ENCODE measurements at places on chromosomes 7 and 10.

DNA sequence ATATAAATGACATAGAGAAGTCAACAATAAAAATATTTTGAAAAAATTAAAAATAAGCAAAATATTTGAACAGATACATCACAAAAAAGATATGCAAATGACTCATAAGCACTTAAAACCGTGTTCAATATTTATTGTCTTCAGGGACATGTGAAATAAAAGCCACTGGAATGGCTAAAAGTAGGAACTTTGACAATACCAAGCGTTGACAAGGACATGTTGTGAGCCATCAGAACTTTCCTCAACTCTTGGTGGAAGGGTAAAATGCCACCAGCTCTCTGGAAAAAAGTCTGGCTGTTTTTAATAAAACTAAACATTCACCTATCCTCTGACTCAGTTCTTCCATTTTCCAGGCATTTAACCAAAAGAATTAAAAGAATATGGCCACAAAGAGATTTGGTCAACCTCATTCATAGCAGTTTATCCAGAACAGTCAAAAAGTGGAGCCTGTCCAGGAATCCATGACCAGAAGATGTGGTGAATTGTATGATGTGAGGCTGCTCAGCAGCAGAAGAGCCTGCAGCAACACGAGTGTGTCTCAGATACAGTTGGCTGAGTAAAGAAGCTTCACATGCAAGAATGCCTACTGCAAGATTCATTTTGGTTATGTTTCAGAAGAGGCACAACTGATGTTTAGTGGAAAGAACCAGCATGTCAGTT lies 7.1 kb upstream of the KLF6 start:
- DNase-seq: no peak

- DNase-seq: peak; percentile 7
These were observed 104.3 kb downstream of the CUL2 start for GRCh38 chr10:34985823-34986222.

GRCh38 chr10:97506199-97506991 lies 7.7 kb downstream of the UBTD1 start:
- DNase-seq: no peak

DNA sequence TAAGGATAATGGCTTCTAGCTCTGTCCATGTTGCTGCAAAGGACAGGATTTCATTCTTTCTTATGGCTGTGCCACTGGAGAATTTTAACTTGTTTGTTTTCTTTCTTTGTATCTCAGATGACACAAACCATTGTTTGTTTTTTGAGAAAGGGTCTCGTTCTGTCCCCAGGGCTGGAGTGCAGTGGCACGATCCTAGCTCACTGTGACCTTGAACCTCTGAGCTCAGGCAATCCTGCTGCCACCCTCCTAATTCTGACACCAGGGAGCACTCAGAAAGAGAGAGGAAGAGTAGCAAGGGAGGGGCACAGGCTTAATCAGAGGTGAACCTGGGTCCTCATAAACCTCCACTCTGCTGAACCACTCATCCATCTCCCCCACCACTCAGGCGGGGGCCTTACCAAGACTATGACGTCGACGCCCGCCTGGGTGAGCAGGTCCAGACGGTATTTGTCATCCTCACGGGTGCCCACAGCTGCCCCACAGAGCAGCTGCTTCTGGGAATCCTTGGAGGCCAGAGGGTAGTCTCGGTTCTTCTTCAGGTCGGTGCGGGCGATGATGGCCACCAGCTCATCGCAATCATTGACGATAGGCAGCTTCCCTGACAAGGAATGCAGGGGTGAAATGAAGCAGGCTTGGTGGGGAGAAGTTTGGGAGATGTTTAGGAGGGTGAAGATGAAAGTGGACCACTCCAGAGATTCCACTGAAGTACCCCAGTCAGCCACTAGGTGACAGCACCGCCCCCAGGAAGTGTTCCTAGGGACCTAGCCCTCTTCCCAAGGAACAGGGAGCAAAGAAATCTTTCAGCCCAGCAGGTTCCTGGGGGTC lies 11.6 kb downstream of the IMPDH1 start:
- peak; percentile 76 for DNase-seq

DNA sequence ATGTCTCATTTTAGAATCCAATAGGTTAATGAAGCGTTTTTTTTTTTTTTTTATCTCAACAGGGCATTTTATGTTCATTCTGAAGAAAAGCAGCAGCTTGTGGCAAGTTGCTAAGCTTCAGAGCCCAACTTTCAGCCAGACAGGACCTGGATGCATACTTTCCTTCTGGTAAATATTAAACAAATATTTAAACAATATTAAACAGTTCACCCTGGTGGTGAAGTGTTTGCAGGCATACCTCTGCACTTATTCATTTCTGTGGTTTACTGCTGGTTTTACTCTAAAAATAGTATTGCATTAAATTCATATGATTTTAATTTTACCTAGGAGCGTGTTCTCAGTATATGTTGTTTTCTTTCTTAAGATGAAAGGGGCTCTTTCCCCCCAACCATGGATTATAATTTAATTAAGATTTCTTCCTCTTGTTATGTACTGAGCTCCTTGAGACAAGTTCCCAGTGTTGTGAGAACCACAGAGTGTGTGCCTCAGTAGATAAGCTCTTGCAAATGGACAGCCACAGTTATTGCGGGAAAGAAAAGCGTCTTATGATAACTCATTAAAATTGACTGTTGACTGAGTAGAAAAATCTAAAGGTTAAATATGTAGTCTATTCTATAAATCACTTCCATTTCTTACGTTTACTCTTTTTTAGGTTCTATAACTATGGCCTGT lies 155.8 kb downstream of the MALRD1 start:
- DNase-seq: no peak

- no peak for DNase-seq
These were observed 10.6 kb downstream of the GLI3 start for GRCh38 chr7:42226354-42226941.

DNA sequence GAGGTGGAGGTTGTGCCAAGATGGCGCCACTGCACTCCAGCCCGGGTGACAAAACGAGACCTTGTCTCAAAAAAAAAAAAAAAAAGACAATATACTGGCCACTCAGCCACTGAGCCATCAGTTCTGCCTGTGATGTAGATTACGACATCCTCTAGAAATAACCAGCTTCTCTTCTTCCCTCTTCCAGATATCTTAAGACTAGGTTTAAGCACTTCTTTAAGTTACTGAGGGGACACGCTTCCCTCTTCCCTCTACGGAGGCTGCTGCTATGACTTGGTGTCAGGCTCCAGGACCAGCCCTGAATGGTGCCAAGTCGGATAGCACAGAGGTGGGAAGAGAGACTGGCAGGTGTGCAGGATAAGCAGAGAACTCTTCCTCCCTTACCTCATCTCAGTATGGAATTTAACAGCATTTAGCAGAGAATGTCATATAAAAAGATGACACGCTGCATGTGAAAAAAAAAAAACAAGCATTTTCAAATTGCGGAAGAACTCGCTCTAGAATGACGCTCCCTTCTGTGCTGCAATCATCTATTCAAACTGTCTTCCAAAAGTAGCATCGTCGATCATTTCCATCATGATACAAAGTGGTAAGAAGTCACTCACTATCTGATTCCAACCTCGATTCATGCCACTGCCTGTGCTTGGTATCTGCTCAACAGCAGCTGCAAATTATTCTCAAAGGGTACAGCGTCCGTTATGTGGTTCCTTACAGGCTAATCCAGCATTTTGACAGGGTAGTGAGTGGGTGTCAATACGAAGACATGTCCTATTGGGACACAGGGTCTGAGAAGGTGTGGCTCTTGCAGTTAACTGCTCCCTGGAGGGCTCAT lies 13.8 kb downstream of the DAGLB start:
- no peak for DNase-seq

DNA sequence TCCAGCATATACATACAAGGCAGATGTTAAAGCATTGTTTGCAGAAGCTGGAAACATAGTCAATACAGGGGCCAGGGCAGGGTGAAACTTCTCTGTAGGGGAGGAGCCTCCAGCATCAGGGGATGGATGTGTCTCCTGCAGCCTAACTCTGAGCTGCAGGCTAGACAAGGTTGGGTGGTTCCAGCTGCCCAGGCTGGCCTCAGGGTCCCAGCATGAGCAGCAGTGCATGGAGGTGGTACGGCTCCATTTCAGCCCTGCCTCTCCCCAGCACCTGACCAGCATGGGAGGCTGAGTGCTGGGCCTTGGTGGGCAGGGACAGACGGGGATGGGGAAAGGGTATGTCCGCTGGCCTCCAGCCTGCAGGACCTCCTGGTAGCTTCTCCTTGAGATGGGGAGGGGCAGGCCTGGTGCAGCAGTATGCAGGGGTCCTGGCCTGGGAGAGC lies 7.4 kb upstream of the TBRG4 start:
- DNase-seq: no peak

- no peak for DNase-seq
These were observed 56.4 kb downstream of the CYCS start for GRCh38 chr7:25068502-25069213.

GRCh38 chr10:130421909-130422308 lies 285.7 kb downstream of the GLRX3 start:
- DNase-seq: no peak

GRCh38 chr7:53744403-53744760 lies 708.9 kb downstream of the POM121L12 start:
- DNase-seq: no peak

GRCh38 chr7:90982228-90982627 lies 282.0 kb upstream of the FZD1 start:
- DNase-seq: no peak

GRCh38 chr7:2261611-2262010 lies 19.6 kb downstream of the NUDT1 start:
- no peak for DNase-seq

DNA sequence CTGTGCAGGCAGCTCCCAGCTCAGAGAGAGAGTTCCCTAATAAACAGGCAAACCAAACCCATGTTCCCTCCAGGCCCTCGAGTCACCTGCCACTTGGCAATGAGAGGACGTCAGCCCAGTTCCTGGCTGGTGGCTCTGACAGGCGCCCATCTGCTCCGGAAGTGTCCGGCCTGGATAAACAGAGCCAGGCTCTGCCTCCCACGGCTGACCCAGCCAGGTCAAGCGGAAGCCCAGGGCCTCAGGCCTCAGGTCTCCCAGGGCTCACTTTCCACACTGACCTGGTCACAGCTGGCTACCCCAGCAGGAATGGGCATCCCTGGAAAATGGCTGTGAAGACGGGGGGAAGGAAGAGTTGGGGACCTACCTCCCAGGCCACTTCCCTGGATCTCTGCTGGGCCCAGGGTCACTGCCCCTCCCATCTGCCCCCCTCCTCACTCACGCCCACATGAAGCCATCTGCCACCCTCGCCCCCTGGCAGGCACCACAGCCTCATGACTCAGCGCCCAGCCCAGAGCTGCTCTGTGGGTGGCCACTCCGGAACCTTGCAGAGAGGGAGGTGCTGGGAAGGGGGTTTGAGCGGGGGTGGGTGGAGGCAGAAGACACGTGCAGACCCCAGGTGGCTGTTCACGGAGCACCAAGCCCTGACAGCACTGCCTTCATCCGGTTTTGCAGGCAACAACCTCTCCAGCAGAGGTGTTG lies 37.4 kb upstream of the DUSP5 start:
- DNase-seq: no peak

DNA sequence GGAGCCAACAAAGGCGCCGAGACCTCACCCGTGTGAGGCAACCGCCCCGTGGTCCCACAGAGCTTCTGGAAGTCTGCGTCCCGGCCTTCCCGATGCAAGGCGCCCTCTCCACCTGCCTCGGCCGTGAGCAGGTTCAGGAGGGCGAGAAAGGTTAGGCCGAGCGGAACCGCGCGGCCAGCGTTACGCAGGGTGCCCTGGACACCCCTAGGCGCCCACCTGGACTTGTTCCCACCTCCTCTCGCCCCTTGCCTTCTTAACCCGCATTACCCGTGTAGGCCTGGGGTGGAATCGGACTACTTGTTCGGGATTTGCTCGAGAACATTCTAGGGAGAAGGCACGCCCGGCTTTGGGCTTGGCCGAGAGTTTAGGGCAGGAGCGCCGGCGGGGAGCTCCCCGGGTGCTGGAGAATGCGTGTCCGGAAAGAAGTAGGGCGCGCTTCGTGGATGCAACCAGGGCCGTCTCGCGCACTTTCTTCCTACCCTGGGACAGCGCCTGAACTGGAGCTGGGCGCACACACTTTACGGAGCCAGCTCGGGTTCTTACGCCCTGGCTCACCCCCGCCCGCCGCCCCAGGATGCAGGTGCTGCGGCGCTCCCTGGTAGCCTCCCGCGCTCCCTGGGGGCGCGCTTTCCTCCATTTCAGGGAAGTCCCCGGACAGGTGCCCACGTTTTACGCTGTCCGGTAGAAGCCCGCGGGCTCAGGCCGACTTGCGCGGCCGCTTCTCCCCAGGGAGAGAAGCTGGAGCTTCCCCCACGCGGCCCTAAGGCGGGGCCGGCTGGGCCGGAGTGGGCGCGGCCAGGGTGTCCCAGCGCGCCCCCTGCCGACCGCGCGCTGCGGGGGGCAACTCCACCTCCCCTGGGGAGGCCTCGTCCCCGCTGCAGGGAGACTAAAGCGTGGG lies 74.5 kb downstream of the INSIG1 start:
- no peak for DNase-seq

GRCh38 chr7:137992550-137993394 lies 9.1 kb downstream of the CREB3L2 start:
- DNase-seq: peak; percentile 87

GRCh38 chr10:125999694-126000093 lies 103.3 kb downstream of the FANK1 start:
- DNase-seq: no peak

DNA sequence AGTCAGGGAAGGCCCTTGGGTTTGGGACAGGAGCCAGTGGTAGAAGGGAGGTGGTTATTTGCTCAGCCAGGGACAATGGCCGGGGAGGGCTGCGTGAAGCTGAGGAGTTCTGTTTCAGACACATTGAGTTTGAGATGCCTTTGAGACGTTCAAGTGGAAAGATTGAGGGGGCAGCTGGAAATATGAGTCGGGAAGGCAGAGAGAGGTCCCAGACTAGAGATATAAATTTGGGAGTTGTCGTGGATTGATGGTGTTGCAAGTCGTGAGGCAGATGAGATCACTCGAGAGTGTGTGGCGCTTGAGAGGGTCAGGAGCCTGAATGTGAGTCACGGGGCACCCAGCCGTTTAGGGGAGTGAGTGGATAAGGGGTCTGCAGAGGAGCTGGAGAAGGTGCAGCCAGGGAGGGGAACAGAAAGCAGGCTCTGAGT lies 73.3 kb downstream of the ZMIZ1 start:
- no peak for DNase-seq

- peak; percentile 95 for DNase-seq
These were observed at the start of gene DENND10 for GRCh38 chr10:119103903-119104653. Gene DENND10 (plus strand): TSS chr10:119104113. CDS start chr10:119104143, 30 bp downstream.

DNA sequence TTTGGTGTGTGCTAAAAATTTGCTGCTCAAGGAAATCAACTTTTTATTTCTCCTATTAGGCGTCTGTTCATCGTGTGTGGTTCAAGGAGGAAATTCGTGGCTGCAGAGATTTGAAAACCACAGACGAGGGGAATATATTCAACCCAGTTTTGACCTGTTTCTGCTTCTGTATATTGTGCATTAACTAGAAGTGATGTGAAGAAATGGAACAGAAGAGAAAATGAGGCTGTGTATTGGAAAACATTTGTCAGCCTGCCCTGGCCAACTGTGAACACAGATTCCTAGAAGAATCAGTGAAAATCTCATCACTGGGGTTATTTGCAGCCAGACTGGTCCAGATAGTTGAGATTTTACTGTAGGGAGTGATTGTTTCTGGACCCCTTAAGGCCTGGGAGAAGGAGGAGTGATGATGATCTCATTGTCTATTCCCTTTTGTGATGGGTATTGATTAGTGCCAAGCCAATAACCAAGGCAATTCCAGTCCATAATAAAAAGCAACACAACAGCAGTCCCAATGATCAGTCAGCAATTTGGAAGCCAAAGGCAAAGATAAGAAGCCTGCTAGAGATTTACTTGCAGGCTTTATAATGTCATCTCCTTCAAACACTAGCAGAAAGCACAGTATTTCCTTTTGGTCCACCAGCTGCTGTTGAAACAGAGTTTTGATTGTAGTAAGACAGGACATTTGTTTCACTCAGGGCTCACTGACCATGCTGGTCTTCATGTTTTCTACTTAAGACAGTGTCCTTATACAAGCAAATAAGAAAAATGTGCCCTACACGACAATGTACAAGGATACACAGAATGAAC lies 339.4 kb downstream of the PRPF18 start:
- no peak for DNase-seq
